ENCODE measurements at places on chromosomes 2 and 18. TPM values are rescaled to one million over a fixed set of nuclear protein-coding genes. Genes with fewer than 3 reads are reported as not detected.

DNA sequence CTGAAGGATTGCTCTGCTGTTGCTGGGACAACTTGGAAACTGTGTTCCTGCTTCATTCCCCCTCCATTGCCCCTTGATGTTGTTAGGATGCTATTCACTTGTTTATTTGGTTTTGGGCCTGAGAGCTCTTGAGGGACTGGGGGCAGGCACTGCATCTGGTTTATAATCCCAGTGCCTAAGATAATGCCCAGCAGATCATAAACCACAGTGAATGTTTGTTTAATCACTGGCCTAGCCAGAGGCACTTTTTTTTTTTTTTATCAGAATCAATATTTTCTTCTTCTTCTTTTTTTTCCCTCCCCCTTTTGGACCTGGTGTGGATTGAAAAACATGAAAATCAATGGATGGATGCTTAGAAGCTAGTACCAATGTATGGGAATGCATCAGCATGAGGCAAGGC, 38.1 kb downstream of the KCNS3 start:
- no peaks in the 10 kb centered on the region for H3K27me3 ChIP-seq
- no peak overlapping the region for H3K4me3 ChIP-seq
- no peak for DNase-seq
- H3K27ac ChIP-seq, result no peak overlapping the region
- peaks cover 8% of the 10 kb centered on the region for H3K36me3 ChIP-seq
- H3K4me1 ChIP-seq, result peaks cover 60% of the 10 kb centered on the region

- peaks cover 16% of the 10 kb centered on the region for H3K4me1 ChIP-seq
- no peak for DNase-seq
- H3K4me3 ChIP-seq, result no peak overlapping the region
- H3K27me3 ChIP-seq, result no peaks in the 10 kb centered on the region
- H3K36me3 ChIP-seq, result no peaks in the 10 kb centered on the region
Observed at GRCh38 chr18:48328473-48329210, 80.5 kb downstream of the ZBTB7C start.

- peak overlapping the region; percentile 52 for H3K4me3 ChIP-seq
- no peaks in the 10 kb centered on the region for H3K36me3 ChIP-seq
- no peaks in the 10 kb centered on the region for H3K27me3 ChIP-seq
- DNase-seq, result peak; percentile 32
- H3K4me1 ChIP-seq, result peaks cover 38% of the 10 kb centered on the region
Observed at GRCh38 chr2:177264209-177264692, 276 bp downstream of the NFE2L2 start.

GRCh38 chr2:1527153-1527992, 114.1 kb downstream of the TPO start:
- H3K27ac ChIP-seq, result no peak overlapping the region
- no peak for DNase-seq
- no peaks in the 10 kb centered on the region for H3K27me3 ChIP-seq
- no peaks in the 10 kb centered on the region for H3K36me3 ChIP-seq
- no peaks in the 10 kb centered on the region for H3K4me1 ChIP-seq
- H3K4me3 ChIP-seq, result no peak overlapping the region

POTEC gene
- total RNA-seq, result not detected

NRBP1 gene
- total RNA-seq, result 110 TPM

CRIM1 gene
- total RNA-seq, result 25.1 TPM

DNA sequence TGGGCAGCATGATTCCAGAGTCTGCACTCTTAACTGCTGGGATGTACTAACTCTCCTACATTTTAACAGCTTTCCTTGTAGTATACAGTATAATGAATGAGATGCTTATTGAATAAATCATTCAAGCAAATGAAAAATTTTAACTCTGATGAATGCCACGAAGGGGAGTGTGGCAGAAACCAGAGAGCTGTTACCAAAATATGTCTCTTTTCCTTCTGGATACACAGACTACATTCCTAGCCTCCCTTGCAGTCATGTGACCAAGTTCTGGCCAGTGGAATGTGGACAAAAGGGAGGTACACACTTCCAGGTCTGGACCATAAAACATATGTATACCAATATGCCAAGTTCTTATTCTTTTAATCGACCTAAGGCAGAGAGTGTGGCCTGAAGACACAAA, 1.7 kb upstream of the EML4 start:
- H3K4me1 ChIP-seq, result peaks cover 7% of the 10 kb centered on the region
- no peak overlapping the region for H3K4me3 ChIP-seq
- H3K36me3 ChIP-seq, result no peaks in the 10 kb centered on the region

GRCh38 chr2:229425598-229425997, 154.5 kb upstream of the PID1 start:
- DNase-seq, result no peak
- H3K4me3 ChIP-seq, result no peak overlapping the region
- H3K36me3 ChIP-seq, result no peaks in the 10 kb centered on the region
- no peak overlapping the region for H3K27ac ChIP-seq

DNA sequence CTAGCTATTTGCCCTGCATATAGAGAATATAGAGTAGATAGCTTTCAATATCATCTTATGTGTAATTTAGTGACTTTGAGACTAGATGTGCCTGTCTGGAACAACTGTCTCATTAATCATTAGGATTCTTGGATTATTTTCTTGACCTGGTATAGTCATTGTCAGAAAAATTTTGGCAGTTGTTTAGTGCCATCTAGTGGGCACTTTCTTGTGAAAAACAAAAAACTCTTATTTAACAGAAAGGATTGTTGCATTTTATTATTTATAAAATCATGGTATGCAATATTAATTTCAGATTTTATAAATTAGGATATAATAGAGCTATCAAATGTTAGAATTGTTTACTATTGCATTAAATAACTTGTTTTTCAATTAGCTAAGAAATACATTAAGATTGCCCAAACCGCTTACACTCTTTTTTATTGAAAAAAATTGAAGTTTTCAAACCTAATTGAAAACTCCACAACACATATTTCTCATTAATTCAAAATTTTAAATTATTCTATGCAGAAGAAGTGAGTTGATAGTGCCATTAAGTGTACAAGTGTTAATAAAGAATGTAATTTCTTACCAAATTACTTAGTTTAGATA, 80.3 kb downstream of the DYNAP start:
- peaks cover 31% of the 10 kb centered on the region for H3K36me3 ChIP-seq
- DNase-seq, result no peak
- no peak overlapping the region for H3K27ac ChIP-seq

DNA sequence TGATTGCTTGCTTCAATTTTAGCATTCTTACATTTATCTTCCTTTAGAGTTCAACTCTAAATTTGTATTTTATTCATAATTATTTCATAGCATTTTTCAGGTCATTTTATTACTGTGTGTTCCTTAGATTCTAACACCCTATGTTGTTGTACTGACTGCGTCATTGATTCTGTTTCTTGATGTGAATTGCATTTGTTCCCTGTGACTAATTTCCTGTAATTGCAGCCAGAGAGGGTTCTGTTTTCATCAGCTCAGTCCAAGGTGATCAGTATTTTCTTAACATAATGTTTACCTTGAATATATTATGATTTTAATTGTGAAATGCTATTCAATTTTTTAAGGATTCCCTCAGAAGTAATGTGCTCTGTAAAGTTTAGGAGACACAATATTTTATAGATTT, 970.2 kb upstream of the PIK3C3 start:
- H3K4me3 ChIP-seq, result no peak overlapping the region
- DNase-seq, result no peak
- H3K36me3 ChIP-seq, result no peaks in the 10 kb centered on the region
- no peaks in the 10 kb centered on the region for H3K27me3 ChIP-seq
- H3K4me1 ChIP-seq, result peaks cover 6% of the 10 kb centered on the region
- H3K27ac ChIP-seq, result no peak overlapping the region

GRCh38 chr2:187404431-187405110, 43.5 kb downstream of the CALCRL start:
- no peaks in the 10 kb centered on the region for H3K36me3 ChIP-seq
- no peaks in the 10 kb centered on the region for H3K27me3 ChIP-seq
- H3K4me3 ChIP-seq, result no peak overlapping the region

DNA sequence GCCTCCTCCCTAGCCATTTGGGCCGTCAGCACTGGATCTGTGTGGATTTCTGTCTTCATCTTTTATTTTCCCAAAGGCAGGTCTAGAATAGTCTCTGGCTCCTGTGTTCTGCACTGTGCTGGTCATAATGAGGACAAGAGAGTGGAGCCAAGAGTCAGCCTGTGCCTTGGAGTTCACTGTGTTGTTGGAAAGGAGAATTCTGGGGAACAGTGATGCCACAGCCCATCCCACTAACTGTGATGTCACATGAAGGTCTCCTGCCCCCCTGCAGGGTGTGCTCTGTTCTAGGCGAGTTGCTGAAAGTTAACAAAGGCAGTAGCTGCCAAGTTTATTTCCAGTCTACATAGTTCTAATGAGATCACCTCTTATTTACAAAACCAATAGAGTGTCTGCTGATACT, 248.5 kb downstream of the TPGS2 start:
- peaks cover 7% of the 10 kb centered on the region for H3K36me3 ChIP-seq
- no peak overlapping the region for H3K27ac ChIP-seq
- H3K4me3 ChIP-seq, result no peak overlapping the region
- no peaks in the 10 kb centered on the region for H3K27me3 ChIP-seq
- DNase-seq, result no peak

DNA sequence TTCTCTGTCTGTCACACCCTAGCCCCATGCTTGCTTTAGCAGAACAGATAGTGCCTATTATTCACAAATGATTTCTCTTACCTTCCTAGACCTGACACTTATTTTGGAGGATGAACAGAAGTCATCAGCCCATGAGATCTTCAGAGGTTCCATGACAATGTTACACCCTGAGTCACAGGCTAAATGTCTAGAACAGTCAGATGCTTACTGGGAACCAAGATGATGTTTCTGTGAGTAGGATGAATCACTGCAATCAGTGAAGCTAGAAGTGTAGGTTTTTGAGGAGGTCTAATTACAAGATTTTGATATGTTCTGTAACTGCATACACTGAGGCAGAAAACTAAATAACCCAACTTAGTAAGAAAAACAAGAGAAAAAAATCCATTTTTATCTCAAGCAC, 123.0 kb upstream of the THUMPD2 start:
- peaks cover 3% of the 10 kb centered on the region for H3K27me3 ChIP-seq
- H3K4me1 ChIP-seq, result no peaks in the 10 kb centered on the region
- no peak overlapping the region for H3K4me3 ChIP-seq
- no peak overlapping the region for H3K27ac ChIP-seq

SERPINB12 gene
- total RNA-seq, result not detected

- H3K4me1 ChIP-seq, result peaks cover 2% of the 10 kb centered on the region
- H3K36me3 ChIP-seq, result no peaks in the 10 kb centered on the region
- no peak overlapping the region for H3K27ac ChIP-seq
- no peak overlapping the region for H3K4me3 ChIP-seq
- no peak for DNase-seq
Observed at GRCh38 chr2:108139521-108139920, 100.2 kb upstream of the SULT1C3 start.

IGFBP2 gene
- total RNA-seq, result 873 TPM

GRCh38 chr2:19871836-19872235, 29.9 kb downstream of the TTC32 start:
- no peaks in the 10 kb centered on the region for H3K36me3 ChIP-seq
- H3K27ac ChIP-seq, result no peak overlapping the region
- H3K4me1 ChIP-seq, result peaks cover 7% of the 10 kb centered on the region
- no peak overlapping the region for H3K4me3 ChIP-seq
- H3K27me3 ChIP-seq, result peaks cover 41% of the 10 kb centered on the region

DNA sequence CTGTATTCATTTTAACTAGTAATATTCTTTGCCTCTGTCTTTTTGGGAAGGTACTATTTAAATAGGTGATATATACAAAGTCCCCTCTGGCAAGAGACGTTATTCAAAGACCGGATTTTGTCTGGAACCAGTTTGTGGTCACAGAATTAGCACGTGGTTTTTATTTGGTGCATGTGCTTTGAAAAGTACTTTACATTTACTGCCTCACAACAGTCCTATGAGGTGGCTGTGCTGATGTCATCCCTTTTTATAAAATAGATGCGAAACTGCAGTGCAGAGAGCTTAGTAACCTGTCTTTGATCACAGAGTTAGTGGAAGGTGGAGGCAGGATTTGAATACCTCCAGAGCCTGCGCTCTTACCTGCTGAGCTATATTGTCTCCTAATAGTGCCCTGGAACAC, 4.0 kb downstream of the LPIN1 start:
- H3K27ac ChIP-seq, result no peak overlapping the region
- no peaks in the 10 kb centered on the region for H3K36me3 ChIP-seq
- no peak for DNase-seq

GRCh38 chr18:10453806-10454680, at the start of gene APCDD1:
TSS of gene APCDD1 (plus strand) at chr18:10454635. CDS start at chr18:10454982, 347 bp downstream.
- peak; percentile 70 for DNase-seq
- H3K4me3 ChIP-seq, result peak within 1 kb of the TSS; percentile 74
- no peak within 1 kb of the TSS for H3K27ac ChIP-seq
- peaks cover 19% of the 10 kb centered on the region for H3K4me1 ChIP-seq
- no peaks in the 10 kb centered on the region for H3K36me3 ChIP-seq

CABYR gene
- total RNA-seq, result 19.3 TPM

GRCh38 chr18:13525381-13526029, 200.9 kb downstream of the FAM210A start:
- H3K27ac ChIP-seq, result no peak overlapping the region
- no peaks in the 10 kb centered on the region for H3K27me3 ChIP-seq
- no peaks in the 10 kb centered on the region for H3K4me1 ChIP-seq
- peak; percentile 20 for DNase-seq

ACSL3 gene
- 100 TPM for total RNA-seq

CKAP2L gene
- 25.6 TPM for total RNA-seq

DNA sequence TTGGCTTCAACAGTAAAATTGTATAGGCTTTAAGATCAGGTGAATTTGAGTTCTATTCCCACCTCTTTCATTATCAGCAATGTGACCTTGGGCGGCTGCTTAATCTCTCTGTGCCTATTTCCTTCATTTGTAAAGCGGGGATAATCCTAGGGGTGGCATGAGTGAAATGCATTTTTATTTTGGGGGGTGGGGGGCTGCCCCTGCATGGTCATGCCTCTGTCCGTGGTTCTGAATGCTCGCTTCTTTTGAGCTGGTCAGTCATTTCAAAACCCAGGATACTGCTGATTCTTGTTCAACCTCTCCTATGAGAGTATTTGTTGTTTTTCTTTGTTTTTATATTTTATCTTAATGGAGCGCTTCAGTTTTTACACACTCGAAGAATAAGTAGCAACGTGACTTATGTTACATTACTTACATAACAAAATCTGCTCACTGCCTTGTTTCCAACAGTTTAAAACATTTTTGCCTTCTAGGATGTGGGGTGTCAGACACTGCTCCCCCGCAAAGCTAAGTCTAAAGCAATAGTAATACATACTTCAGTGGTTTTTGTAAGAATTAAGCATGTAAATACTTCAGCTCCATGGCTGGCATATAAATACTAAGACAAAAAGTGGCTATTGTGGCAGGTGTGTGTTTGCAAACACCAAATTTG, 152.6 kb upstream of the PELI1 start:
- H3K27me3 ChIP-seq, result peaks cover 10% of the 10 kb centered on the region
- H3K27ac ChIP-seq, result no peak overlapping the region
- peaks cover 6% of the 10 kb centered on the region for H3K36me3 ChIP-seq

DNA sequence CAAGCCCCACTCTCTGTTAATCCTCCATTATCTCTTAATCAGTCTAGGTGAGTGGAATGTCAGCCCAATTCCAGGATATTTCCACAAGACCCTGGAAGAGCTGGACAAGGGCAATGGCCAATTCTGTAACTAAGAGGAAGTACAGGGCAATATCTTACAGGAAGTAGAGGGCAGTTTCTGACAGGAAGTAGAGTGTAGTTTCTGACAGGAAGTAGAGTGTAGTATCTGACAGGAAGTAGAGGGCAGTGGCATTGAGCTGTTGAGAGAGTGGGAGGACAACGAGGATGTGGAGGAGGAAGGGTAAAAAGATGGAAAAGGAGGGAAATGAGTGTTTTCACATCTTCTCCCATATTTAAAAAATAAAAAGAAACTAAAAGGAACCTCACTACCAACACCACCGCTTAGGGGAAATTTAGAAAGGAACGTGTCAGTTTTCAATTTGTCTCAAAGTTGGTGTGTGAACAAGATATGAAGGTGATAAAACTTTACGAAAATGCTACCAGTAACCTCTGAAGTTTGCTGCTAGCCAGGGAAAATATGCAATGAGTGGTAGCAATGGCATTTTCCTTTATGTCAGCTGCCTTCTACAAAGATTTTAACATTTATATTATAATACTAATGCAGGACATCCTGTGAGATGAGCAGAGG, 430.9 kb upstream of the HNRNPA3 start:
- H3K27ac ChIP-seq, result no peak overlapping the region
- H3K4me1 ChIP-seq, result peaks cover 4% of the 10 kb centered on the region
- no peaks in the 10 kb centered on the region for H3K27me3 ChIP-seq
- H3K36me3 ChIP-seq, result no peaks in the 10 kb centered on the region

Measured in WTC11 (cell line).